ENCODE measurements at places on chromosomes 16 and 17.

- no peak for DNase-seq
Observed at GRCh38 chr16:64356267-64356666, 765.6 kb downstream of the CDH11 start.

GRCh38 chr16:78177987-78178386 lies 78.5 kb downstream of the WWOX start:
- DNase-seq = peak; percentile 49

DNA sequence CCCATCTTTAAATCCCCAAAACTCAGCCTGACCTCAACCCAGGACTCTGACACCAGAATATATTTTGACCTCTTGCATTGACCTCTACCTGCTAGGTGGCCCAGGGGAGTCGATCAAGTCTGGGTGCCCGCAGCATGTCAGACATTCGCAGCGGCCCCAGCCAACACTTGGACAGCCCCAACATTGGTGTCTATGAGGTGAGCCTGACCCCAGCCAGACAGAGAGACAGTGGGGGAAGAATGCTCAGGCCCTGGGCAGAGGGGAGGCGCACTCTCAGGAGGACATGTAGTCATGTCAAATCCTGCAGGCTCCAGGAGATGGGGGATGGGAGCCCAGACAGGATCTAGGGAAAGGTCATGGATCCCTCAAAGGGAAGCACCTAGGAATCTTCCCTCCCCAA lies 5.4 kb downstream of the GUCY2D start:
- no peak for DNase-seq

GRCh38 chr17:17538417-17539391 lies 42.5 kb upstream of the RASD1 start:
- no peak for DNase-seq

- DNase-seq = no peak
Observed at GRCh38 chr17:50818921-50819657, 16.3 kb upstream of the WFIKKN2 start.

GRCh38 chr17:77425791-77426641 lies 285.2 kb downstream of the SEC14L1 start:
- DNase-seq = peak; percentile 81

GRCh38 chr17:55527540-55528118 lies 16.4 kb upstream of the SMIM36 start:
- DNase-seq = peak; percentile 62

DNA sequence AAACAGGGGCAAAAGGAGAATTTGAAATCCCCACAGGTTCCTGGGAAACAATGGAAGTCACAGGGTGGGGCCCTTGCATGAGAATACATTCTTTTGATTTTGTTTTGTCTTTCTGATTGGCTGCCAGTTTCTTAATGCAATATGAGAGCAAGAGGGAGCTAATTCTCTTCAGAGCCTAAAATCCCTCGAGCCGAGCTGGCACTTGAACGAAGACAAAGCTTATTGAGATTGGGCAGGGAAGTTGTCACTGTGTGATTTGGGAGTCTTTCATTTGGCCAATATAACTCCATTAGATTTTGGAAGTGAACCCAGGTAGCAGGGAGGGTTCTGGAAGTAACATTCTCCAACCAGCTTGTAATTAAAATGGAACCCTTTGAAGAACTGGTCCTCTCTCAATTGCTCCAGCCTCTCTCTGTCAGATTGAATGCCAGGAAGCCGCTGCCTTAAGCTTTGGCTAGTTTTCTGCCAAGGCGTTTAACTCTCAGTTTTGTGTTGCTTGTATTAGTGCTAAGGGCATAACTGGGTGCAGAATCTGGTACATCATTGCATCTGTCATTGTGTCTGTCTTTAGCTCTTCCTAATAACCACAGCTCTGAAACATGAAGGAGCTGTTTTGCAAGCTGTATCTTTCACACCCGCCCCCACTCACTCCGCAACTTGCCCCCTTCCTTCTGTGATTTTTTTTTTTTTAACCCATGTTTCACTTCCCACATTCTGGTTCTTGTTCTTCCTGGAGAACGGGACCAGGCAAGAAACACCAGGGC lies 272.0 kb downstream of the MAF start:
- no peak for DNase-seq

DNA sequence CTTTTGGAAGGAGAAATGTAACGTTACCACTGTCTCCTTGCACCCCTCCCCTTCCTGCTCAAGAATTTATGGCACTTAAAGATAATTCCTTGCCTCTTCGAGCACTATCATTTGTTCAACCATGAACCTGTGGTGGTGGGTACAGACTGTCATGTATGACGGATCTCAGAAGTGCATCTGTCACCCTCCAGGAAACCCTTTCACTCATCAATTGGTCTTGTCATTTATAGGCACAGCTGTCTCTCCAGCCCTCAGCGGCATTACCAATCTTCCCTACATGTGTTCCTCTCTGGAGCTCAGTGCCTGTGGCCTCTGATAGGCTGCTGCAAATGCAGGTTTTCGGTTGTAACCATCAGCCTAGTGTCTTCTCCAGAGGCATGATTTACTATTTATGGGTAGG lies 15.0 kb downstream of the CNTNAP4 start:
- no peak for DNase-seq

DNA sequence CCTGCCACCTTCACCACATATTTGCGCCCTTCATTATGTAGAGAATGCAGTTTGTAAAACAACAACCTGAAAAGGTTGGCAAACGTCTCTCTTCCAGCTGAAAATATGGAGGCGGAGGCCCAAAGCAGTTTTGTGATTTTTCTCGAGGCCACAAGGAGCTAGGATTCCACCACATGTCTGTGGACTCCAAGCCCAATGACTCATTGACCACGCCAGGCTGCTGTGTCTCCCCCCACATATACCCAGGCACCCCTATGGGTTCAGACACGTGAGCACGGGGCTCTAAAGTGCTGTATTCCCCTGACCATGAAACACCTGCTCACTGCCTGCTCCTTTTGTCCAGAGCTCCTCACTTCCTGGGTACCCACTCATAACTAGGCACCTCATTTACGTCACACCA lies 121.4 kb upstream of the CDH5 start:
- DNase-seq = no peak

GRCh38 chr17:79664930-79665737 lies 54.3 kb upstream of the RBFOX3 start:
- peak; percentile 32 for DNase-seq

DNA sequence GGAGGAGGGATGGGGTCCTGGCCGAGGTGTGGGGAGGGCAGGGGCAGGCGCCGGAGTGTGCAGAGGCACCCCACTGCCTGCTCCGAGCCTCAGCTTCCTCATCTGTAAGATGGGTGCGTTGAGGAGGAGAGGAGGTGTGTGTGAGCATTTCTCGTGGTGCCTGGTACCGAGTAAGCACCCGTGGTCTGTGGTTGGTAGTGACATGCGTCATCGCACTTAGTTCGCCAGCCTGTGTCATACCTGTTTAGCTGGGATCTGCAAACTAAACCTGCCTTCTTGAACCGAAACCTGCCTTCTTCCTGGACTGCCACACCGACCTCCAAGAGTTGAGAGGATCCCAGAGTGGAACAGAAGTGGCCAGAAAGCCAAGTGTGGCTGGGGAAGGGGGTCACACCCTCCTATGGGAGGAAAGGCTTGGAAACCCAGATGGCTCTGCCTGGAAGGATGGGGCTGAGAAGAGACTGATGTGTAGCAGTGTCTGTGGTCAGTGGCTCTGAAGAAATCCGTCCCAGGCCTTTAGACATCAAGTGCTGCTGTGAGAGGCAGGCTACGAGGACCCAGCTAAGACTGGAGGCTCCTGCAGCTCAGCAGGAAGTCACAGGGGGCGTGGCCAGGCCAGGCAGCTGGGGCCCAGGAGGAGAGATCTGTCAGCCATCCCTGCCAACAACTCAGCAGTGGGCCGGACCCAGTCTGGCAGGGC lies 162.6 kb upstream of the PLCG2 start:
- DNase-seq = peak; percentile 70

GRCh38 chr16:51272420-51272819 lies 121.3 kb upstream of the SALL1 start:
- DNase-seq = no peak

DNA sequence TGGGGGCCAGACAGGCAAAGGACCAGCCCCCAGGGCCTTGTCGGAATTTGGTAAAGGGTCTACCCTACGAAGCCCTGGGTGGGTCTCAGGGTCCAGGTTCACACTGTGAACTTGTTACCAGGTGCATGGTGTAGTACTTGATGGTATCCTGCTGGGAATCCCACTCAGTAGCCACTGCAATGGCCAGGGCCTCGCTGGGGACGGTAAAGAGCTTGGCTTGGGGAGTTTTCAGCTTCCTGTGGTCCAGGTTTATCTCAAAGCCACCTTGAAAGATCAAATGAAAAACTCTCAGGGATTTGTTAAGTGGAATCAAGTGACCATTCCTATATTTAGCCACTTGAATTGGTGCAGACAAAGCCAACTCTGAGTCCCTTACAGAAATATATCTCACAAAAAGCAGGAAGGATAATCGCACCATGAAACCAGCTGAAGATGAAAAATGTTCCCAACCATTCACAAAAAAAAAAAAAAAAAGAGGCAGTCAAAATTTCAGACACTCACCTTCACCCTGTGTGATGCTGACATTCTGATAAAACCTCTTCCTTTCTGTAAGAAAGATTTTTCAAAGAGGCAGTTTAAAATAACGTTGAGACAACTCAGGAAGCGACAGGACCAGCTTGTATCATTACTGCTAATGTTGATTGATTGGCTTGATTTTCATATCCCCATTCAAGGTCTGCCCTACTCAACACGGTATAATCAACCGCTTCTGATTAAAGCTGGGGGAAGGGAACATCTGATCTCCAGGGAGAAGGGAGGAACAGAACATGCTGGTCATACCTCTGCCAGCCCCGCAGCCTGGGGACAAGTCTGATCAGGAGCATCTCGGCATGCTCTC lies 10.6 kb downstream of the ATPAF2 start:
- DNase-seq = no peak

DNA sequence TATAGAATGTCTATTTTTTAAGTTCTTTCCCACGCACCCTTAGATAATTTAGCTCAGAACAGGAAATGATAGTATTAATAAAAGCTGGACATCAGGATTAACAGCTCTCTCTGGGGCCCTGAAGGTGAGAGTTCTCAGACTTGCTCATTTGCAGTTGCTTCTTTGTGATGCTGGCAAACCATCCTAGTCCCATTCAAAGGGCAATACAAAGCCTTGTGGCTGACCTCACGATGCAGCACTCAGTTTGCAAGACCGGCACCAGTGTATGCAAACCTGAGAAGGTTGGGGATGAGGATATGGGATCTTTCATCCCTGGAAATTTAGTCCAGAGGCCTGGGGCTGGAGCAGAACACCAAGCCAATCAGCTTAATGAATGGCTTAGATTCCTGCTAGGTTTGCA lies 29.3 kb downstream of the STH start:
- DNase-seq = no peak

GRCh38 chr16:83268169-83268568 lies 539.6 kb upstream of the HSBP1 start:
- no peak for DNase-seq

- peak; percentile 75 for DNase-seq
Observed at GRCh38 chr16:90019543-90020259, 445 bp upstream of the DBNDD1 start.

DNA sequence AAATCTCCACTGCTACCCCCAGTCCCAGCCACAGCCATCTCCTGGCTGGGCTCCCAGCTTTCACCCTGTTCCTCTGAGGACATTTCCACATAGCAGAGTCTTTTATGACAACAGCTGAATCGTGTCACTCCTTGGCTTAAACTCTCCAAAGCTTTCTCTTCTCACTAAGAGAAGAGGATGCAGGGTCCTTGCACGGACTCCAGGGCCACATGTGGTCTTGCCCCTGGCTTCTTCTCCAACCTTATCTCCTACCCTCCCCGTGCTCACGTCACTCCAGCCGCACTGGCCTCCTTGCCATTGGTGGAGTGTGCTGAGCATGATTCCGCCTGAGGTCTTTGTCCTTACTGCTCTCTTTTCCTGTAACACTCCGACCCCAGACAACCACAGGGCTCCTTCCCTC lies 39.9 kb upstream of the CCDC182 start:
- no peak for DNase-seq

GRCh38 chr17:49361129-49361901 lies 735 bp downstream of the ZNF652 start:
- DNase-seq = peak; percentile 61

GRCh38 chr17:58060596-58061191 lies 22.5 kb upstream of the DYNLL2 start:
- DNase-seq = no peak

DNA sequence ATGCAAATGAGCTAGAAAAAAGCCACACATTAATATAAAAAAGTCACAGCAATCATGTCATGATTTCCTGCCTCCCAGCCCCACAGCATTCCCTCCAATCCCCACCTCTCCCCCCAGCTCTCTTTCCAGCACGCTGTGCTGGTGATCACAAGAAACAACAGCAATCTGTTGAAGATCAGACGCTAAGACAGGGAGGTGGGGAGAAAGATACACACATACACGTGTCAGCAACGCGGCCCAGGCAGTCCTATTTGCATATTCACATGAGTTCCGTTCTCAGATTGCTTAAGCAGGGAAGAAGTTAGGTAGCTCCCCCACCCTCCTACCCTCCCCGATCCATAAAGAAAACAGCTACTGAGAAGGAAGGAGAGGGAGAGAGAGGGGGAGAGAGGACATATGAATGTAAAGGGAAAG lies 405.5 kb upstream of the PSMD7 start:
- peak; percentile 82 for DNase-seq

GRCh38 chr17:21034340-21035235 lies 8.2 kb downstream of the USP22 start:
- peak; percentile 43 for DNase-seq

DNA sequence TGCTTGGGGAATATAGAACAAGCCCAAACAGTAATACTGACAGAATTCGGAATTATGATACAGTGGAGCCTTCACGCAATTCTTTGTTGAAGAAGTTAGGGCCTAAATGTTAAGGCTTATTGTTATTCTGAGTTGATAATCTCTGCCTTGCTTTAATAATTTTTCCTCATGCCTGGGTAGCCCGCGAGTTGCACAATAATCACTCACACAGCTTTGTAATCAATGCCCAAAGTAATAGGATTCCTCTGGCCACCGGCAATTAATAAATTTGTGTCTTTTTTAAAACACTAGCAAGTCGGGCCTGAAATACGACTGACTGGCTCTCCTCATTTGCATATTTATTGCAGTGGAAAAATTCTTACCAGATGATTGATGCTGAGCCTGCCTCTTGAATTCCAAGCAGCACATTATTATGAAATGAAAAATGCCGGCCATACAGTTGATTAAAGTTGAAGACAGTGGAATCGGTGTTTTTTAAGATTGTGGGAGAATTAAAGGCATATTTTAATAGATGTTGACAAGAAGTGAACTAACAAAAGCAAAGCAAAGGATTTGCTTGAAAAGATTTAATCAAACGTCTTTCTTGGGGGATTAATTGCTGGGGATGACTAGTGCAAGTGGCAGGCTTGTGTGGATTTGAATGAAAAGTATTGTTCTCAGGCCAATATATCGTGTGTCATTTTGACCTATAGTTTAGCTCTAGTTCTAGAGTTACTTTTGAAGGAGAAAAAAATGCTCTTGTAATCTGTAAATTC lies 30.2 kb downstream of the AATF start:
- no peak for DNase-seq
